A549 (cell line): ENCODE measurements at places on chromosomes 16 and 17. TPM values are rescaled to one million over a fixed set of nuclear protein-coding genes. Genes with fewer than 3 reads are reported as not detected.

The EFCAB13 gene
- 2.9 to 4.2 TPM (median 3.2 TPM) in 3 replicates for polyA plus RNA-seq

The PPP4C gene
- 107 to 117 TPM (median 115 TPM) in 3 replicates for polyA plus RNA-seq

The KRT31 gene
- not detected in 3 replicates for polyA plus RNA-seq

The CCL13 gene
- not detected in 3 replicates for polyA plus RNA-seq

The CCL8 gene
- polyA plus RNA-seq: not detected in 3 replicates

The GP1BA gene
- not detected in 3 replicates for polyA plus RNA-seq

The PPM1E gene
- polyA plus RNA-seq: 0.05 to 0.09 TPM (median 0.08 TPM) in 3 replicates

The ST6GALNAC1 gene
- polyA plus RNA-seq: 0.09 to 0.27 TPM (median 0.09 TPM) in 3 replicates

The BIRC5 gene
- 93.5 to 116 TPM (median 109 TPM) in 3 replicates for polyA plus RNA-seq

- DNase-seq: no peak
Measured at GRCh38 chr17:60145006-60145935, 4.5 kb upstream of the CA4 start.

DNA sequence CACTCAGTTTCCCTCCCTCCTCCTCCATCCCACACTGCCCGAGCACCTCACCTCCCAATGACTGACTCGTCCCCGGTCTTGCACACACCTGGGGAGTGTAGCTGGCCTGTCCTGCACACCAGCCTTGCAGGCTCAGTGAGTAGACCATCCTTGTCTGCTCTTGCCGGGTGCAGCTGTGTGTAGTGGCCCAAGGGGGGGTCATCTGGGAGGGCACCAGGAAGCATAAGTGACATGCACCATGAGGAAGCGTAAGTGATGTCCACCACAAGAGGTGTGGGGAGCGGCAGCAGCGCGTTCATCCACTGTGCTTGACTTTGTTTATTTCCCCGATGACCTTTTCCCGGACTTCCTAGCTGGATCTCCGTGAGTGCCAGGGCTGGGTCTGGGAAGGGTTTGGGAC is 45.5 kb upstream of the CDR2 start:
- no peak for DNase-seq

DNA sequence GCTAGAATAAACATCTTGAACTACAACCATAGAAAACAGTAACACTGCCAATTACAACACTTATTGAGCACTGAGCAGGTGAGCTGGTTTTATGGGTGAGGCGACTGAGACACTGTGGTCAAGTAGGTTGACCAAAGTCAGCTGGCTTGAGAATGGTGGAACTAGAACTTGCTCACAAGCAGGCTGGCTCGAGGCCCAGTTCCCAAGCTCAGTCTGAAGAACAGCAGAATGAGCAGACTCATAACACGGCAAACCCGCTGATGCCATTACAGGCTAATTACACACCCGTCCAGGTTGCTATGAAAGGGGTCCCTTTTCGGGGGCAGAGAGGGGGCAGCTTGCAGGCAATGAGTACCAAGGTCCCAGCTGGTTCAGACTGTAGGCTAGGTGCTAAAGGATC is 6.5 kb downstream of the ZZEF1 start:
- no peak for DNase-seq

DNA sequence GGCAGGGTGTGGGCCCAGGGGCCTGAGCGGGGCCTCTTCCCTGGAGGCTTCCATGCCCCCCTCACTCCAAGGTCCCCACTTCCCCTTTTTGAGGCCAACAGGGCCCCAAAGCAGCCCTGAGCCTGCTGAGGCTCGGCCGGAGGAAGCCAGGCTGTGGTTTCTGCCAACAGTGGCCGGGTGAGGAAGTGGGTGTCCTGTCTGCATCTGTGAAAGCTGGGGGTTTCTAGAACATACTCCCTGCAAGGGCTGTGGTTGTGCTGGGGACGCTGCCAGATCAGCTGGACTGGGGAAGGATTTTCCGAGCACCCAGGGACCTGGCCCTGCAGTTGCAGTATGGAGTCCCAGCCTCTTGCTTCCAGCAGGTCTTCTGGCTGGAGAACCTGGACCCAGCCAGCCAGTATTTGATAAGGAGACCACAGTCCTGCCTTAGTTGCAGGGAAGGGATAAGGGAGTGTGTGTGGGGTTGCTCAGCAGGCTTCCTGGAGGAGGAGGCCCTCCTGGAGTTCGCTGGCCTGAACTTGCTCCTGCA is 15.7 kb downstream of the ADCY7 start:
- DNase-seq: no peak

- peak; percentile 71 for DNase-seq
Measured at GRCh38 chr16:1884155-1884760, 12.3 kb upstream of the MEIOB start.

DNA sequence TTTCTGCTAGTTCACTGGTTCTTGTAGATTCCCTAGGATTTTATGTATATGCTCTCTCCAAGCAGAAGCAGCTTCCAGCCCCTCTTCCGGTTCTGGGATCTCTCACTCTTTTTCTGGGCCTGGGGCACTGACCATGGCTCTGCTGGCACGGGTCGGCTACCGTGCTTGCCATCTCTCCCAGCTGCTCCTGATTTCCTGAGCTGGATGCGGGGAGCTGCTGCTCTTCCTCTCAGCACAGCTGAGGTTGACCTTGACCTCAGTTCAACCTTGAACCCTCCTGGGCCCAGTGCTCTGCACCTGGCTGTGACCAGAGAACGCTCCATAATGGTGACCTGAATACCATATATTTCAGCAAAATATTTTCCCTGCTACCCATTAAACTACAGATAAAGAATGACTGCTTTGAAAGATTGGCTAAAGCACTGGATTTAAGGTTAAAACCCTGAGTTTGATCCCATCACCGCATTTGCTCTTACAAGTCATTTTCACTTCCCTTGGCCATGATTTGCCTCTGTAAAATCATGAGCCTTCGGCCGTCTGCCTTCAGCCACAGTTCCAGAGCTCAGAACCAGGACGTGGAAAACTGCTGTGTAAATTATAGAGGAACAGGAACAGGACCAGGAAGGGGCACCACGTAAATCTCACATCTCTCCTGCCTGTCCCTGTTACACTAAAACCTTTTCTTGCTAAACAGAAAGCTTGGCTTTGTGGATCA is 130.8 kb upstream of the CHMP6 start:
- no peak for DNase-seq

DNA sequence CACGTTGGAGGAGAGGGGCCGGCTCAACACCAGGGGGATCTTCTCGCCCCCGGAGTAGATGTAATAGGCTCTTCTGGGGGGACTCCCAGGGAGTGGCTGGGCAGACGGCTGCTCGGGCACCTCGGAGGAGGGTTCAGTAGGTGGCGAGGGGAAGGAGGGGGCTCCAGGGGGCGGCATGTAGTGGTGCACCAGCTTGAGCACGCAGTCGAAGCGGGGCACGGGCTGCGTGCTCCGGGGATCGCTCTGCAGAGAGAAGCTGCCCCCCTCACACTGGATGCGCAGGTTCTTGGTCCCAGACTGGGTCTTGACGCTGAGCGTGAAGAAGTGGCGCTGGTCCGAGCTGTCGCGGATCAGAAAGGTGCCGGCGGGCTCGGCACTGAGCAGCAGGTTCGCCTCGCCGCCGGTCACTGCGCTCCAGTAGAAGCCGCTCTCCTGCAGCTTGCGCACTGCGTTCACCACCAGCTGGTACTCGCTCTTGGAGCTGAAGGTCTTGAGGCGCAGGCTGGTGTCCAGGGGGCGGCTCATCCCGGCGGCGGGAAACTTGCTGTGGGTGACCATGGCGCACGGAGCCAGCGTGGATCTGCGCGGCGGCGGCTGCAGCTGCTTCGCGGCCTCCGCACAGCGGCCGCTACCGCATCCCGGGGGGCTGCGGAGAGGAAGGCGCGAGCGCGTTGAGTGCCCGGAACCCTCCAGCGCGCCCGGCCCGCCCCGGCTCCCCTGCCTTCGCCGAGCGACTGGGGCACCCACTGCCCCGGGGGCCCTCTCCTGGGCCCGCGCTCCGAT is 1.1 kb downstream of the SOCS3 start:
- peak; percentile 82 for DNase-seq

GRCh38 chr16:6068063-6068462 is 970.5 kb upstream of the EEF2KMT start:
- no peak for DNase-seq

- DNase-seq: no peak
Measured at GRCh38 chr16:90048347-90048722, 28.8 kb downstream of the PRDM7 start.

GRCh38 chr17:45914047-45914717 is 19.8 kb downstream of the MAPT start:
- no peak for DNase-seq

GRCh38 chr17:76270770-76271668 is 5.9 kb downstream of the UBALD2 start:
- DNase-seq: no peak

- no peak for DNase-seq
Measured at GRCh38 chr17:34917381-34917780, 43.9 kb downstream of the CCT6B start.

GRCh38 chr17:72378414-72379390 is 257.9 kb downstream of the SOX9 start:
- DNase-seq: no peak

- DNase-seq: no peak
Measured at GRCh38 chr17:63446753-63447470, 806 bp upstream of the CYB561 start.

DNA sequence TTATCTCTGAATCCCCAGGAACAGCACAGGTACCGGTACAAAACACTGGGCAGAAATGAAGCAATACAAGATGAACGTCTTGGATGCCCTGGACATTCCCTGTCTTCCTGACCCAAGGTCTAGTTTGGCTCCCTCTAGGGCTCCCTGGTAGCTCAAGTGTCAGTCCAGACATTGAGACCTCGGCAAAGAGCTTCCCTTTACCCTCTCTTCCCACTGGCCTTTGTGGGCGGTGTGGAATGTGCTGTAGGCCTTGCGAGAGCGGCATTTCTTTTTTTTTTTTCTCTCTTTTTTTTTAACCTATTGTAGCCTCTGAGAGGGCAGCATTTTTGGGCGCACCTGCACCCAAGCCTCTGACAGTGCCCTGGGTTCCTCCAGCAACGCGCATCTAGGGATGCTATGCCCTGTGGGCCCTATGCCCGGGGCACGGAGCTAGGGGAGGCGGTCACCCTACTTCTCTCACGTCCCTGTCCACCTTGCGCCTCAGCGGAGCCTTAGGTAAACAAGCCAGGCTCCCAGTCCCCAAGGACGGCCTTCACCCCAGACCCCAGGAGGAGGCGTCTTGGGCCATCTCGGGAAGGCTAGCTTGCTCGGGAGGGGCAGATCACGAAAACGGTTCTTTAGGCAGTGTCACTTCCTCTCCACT is 1.2 kb upstream of the NFATC3 start:
- peak; percentile 23 for DNase-seq

- peak; percentile 16 for DNase-seq
Measured at GRCh38 chr16:56190677-56191155, 573 bp upstream of the GNAO1 start.
